Activated CD4-positive, alpha-beta T cell treated with anti-CD3 and anti-CD28 coated beads for 36 hours (primary cell): ENCODE measurements at places on chromosomes 3 and 15.
A peak's percentile ranks its signal among the peaks of the same experiment; 100 is the strongest.

DNA sequence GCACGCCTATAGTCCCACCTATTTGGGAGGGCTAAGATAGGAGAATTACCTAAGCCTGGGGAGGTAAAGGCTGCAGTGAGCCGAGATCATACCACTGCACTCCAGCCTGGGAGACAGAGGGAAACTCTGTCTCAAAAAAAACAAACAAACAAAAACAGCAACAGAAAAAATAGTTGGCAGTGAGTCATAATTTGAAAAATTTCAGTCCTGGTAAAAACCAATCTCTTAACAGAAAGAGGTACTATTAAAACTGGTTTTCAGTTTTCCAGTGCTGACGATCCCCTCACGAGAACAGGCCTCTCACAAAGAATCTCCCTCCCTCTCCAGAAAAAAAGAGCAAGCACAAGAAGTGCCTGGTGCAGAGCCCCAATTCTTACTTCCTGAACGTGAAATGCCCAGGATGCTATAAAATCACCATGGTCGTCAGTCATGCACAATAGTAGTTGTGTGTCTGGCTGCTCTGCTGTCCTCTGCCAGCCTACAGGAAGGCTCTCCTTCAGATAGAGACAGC, 22.8 kb upstream of the MAP4 start:
- no peak overlapping the region for H3K4me3 ChIP-seq
- DNase-seq: no peak
- no peaks in the 10 kb centered on the region for H3K27me3 ChIP-seq
- H3K36me3 ChIP-seq: no peaks in the 10 kb centered on the region
- H3K27ac ChIP-seq: no peak overlapping the region

DNA sequence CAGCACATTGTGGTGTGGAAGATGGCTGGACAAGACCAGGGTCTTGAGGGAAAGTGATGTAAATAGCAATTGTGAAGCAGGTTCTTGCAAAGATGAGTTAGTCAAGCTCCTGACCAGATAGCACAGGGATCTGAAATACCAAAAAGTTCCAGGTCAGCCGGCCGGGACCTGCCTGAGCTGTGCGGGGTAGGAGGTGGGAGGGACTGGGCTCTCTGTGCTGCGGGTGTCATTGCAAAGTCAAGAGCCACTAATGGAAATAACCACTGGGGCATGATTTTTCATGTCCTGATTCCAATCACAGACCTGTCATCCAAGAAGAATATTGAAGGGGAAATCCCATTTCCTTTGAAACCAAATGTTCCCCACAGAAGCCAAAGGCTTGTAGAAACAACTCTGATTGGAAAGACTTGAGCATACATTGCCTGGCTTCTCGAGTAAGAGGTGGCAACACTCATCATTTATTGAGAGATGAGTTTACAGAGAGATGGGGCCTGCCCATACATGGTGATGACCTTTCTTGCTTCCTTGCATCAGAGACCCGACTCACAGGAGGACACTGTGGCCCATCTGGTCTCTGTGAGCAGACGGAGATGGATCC, 44.2 kb upstream of the KY start:
- no peak for DNase-seq
- no peaks in the 10 kb centered on the region for H3K4me1 ChIP-seq
- no peak overlapping the region for H3K4me3 ChIP-seq
- no peaks in the 10 kb centered on the region for H3K36me3 ChIP-seq
- H3K27ac ChIP-seq: no peak overlapping the region

- H3K4me1 ChIP-seq: peaks cover 47% of the 10 kb centered on the region
- no peak for DNase-seq
- H3K27ac ChIP-seq: peak overlapping the region; percentile 44
- H3K36me3 ChIP-seq: peaks cover 4% of the 10 kb centered on the region
Observed at GRCh38 chr15:38614621-38615020, 50.0 kb upstream of the RASGRP1 start.

DNA sequence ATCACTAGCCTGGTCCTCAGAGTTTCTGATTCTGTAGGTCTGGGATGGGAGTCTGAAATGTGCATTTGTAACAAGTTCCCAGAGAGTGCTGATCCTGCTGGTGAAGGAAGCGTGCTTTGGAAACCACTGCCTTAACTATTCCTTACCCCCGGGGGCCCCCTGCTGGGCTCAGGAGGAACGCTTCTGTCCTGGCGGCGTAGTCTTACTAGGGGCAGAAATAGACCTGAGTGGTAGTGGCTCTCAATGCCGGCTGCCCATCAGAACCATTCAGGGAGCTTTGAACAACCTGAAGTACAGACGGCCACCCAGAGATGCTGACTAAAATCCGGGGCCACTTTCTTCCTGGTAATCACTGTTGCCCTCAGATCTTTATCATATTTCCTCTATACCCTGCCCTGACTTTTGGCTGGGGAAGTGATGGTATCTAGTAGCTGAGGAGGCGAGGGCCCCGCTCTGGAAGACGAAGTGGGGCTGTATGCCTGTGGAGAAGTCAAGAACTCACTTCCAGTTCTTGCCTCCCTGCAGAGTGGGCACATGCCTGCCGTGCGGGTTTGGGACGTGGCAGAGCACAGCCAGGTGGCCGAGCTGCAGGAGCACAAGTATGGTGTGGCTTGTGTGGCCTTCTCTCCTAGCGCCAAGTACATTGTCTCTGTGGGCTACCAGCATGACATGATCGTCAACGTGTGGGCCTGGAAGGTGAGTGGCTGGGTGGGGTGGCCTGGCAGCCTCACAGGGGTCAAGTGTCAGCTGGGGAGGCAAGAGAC, 16.3 kb upstream of the JMJD7 start:
- no peaks in the 10 kb centered on the region for H3K27me3 ChIP-seq
- H3K36me3 ChIP-seq: peaks cover 4% of the 10 kb centered on the region
- no peaks in the 10 kb centered on the region for H3K4me1 ChIP-seq

- H3K27me3 ChIP-seq: peaks cover 11% of the 10 kb centered on the region
- DNase-seq: no peak
- peaks cover 6% of the 10 kb centered on the region for H3K4me1 ChIP-seq
- H3K4me3 ChIP-seq: no peak overlapping the region
- H3K36me3 ChIP-seq: no peaks in the 10 kb centered on the region
Observed at GRCh38 chr3:124840331-124840730, 46.8 kb downstream of the ITGB5 start.

- no peaks in the 10 kb centered on the region for H3K4me1 ChIP-seq
- no peak overlapping the region for H3K27ac ChIP-seq
- H3K36me3 ChIP-seq: no peaks in the 10 kb centered on the region
Observed at GRCh38 chr3:134064081-134064480, 34.4 kb upstream of the SLCO2A1 start.
